CD4-positive, alpha-beta T cell treated with Interleukin-10 for 1 hour (primary cell): ENCODE measurements at places on chromosomes 2 and 18.

- no peak for DNase-seq
Measured at GRCh38 chr2:53103679-53104078, 663.9 kb upstream of the CHAC2 start.

DNA sequence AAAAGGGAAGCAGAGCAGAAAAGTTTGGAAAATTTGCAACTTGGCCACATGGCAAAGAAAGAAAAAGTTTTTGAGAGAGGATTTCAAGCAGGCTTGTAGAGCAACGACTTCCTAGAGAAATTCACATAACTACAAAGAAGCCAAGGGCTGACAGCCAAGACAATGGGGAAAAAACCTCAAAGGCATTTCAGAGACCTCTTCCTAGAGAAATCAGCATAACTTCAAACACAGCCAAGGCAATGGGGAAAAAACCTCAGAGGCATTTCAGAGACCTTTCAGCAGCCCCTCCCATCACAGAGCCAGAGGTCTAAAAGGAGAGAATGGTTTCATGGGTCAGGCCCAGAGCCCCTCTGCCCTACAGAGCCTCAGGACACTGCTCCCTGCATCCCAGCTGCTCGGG, 7.2 kb downstream of the ADI1 start:
- DNase-seq: no peak

DNA sequence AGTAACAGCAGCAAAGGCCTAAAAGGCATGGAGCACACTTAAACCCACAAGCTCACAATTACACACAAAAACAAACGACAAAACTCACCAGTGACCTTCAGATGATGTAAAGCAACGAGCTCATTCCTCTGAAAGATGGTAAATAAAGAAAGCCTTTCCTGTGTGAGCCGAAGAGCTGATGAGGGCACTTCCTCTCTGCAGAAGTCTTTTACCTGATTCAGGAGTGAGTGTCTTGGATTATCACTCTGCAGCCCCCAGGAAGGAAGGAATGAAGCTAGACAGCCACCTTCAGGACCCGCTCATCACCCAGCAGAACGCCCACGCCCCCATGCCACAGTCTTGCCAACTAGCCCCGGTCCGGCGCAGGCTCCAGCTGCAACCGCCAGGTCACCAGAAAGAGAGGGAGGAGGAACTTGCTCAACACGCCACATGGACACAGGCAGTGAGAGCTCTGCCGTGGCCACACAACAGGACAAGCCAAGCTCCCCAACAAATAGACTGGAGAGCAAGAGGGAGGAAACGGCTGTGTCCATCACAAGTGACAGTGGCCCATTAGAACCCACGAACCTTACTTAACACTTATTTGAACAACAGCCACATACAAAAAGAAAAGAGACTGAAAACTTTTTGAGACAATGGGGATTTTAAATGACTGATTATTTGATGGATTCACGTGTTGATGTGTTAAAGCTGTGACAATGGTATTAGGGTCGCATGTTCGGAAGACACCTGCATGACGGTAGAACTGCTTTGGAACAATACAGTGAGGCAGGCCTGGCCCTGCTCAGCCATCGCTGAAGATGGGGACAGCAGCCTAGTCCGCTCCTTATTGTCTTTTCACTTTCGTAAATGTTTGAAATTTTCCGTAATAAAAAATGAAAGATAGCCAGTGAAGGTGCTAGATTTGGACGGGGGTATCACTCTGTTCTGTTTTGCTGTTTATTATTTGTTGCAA, 127.3 kb downstream of the HDAC4 start:
- no peak for DNase-seq

DNA sequence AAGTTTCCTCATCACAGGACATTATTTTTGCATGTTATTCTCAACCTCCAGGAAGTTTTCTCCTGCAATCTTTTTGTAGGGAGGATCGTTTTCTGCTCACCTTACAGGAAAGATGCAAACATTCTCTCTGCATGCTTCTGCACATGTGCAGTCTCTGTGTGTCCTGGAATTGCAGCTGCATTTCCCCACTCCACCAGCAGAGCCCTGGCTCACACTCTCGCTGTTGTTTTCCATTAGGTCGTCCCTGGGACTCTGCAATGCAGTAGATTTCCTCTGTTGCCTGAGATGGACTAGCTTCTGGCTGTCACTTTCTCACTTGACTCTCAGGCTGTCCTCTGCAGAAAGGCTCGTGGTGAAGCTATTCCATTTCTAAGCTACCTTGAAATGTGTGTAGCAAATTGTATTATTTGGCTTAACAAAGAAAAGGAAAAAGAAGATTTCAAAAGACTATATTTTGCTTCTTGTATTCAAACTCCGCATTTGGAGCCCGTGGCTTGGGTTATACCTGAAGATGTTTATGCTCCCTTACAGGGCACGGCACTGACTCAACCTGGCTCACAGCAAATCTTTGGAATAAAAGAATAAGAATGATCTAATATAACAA, 346.7 kb downstream of the RAD51AP2 start:
- DNase-seq: no peak

DNA sequence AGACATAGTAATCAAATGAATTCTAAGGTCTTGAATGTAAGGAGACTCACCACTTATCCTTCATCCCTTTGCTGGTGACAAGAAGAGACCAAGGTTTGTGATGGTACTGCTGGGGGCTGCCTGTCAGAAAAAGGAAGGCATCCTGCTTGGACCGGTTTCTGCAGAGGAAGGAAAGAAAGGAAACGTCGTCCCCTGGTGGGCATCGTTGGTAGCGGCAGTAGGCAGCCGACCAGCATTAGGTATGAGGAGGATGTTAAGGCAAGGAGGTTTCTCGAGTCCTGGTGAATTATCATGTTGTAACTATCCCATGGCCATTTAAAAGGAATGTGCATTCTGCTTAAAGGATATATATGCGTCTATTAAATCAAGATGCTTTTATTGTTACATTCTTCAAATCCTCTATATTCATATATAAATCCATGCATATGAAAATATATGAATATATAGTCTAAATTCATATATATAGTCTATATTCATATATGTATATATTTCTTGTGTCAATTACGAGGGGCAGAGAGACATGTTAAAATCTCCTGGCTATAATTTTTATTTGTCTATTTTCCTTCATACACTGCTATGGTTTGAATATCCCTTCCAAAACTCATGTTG, 94.4 kb upstream of the TGFA start:
- DNase-seq: peak; percentile 66

GRCh38 chr2:24073816-24074215, 2.3 kb downstream of the SF3B6 start:
- no peak for DNase-seq

- DNase-seq: no peak
Measured at GRCh38 chr2:161576421-161576820, 47.8 kb upstream of the SLC4A10 start.

DNA sequence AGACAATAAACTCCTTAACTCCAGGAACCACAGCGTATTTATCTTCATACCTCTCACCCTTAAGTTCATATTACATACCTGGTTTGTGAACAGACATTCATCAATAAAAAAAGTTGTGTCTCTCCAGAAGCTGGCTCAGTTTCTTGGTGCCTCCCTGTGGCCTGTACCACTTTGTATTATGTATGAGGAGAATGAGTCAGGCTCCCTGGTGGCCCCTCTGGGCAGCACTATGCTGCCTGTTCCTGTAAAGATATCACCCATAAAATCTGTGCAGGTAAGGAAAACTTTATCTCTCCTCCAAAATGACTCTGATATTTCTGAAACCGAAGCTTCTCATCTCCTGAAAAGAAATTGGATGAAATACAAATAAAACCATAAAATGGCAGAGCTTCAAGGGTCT, 198.4 kb upstream of the NT5C1B start:
- no peak for DNase-seq

- DNase-seq: no peak
Measured at GRCh38 chr2:11842336-11842735, 95.9 kb downstream of the LPIN1 start.

- DNase-seq: peak; percentile 1
Measured at GRCh38 chr2:238438856-238439849, 12.4 kb downstream of the ASB1 start.

- DNase-seq: no peak
Measured at GRCh38 chr2:44210362-44210761, 41.7 kb downstream of the PPM1B start.

GRCh38 chr2:146893500-146894041, 951.3 kb upstream of the ACVR2A start:
- no peak for DNase-seq

DNA sequence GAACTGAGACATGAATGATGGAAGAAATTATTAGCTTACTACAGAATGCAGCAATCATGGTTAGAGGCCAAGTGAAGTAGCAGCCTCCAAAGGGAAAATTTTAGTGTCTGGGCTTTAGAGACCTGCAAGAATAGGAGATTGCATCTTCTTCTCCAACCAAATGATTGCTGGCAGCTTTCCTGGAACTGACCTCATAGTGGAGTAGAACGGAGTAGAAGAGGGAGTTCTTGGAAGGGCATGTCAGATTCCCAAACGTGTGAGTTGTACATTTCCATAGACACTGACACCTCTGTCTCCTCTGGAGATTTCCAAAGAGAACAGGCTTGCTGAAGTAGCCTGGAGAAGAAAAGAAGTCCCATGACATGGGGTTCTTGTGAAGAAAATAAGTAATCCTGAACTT, 169.8 kb upstream of the ERBB4 start:
- DNase-seq: no peak

DNA sequence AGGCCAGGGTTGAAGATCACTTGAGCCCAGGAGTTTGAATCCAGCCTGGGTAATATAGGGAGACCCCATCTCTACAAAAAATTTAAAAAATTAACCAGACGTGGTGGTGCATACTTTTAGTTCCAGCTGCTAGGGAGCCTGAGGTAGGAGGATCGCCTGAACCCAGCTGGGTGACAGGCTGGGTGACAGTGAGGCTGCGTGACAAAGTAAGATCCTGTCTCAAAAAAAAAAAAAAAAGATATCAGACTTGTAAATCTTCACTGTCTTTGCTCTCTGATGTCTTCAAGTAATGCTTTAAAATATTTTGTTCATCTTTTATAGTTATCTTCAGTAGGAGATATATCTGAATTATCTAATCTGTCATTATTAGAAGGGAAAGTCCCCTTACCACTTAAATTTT, 10.5 kb downstream of the CAMKMT start:
- DNase-seq: no peak

DNA sequence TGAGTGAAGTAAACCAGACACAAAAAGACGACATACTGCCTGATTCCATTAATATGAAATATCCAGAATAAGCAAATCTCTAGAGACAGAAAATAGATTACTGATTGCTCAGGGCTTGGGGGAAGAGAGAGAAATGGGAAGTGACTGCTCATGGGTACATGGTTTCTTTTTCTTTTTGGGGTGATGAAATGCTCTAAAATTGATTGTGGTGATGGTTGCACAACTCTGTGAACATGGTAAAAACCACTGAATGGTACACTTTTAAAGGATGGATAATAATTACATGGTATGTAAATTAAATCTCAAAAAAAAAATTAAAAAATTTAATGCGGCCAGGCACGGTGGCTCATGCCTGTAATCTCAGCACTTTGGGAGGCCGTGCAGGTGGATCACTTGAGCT, 39.3 kb downstream of the RPL31 start:
- no peak for DNase-seq

GRCh38 chr2:167380555-167380954, 492.3 kb downstream of the XIRP2 start:
- no peak for DNase-seq

- DNase-seq: no peak
Measured at GRCh38 chr2:29777161-29777560, 144.2 kb downstream of the ALK start.

GRCh38 chr2:71688530-71688929, 235.2 kb downstream of the DYSF start:
- no peak for DNase-seq

DNA sequence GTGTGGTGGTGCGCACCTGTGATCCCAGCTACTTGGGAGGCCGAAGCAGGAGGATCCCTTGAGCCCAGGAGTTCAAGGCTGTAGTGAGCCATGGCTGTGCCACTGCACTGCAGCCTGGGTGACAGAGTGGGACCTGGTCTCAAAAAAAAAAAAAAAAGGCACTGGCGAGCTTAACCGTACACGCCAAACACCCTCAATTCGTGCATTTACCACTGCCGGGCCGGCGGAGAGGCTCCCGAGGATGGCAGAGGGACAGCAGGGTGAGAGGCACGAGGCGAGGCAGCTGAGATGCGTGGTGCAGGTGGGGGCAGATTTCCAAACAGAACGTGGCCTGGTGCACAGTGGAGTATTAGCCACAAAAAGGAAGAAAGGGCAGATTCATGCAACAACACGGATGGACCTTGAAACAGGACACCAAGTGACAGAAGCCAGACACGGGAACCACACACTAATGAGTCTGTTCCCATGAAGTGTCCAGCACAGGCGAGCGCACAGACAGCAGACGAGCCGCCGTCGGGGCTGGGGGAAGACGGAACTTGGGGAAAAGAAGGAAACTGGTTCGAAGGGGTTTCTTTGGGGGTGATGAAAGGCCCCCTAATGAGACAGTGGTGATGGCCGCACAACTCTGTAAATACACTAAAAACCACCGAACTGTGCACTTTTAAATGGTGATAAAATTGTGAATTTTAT, 27.4 kb downstream of the SLC66A2 start:
- DNase-seq: no peak

DNA sequence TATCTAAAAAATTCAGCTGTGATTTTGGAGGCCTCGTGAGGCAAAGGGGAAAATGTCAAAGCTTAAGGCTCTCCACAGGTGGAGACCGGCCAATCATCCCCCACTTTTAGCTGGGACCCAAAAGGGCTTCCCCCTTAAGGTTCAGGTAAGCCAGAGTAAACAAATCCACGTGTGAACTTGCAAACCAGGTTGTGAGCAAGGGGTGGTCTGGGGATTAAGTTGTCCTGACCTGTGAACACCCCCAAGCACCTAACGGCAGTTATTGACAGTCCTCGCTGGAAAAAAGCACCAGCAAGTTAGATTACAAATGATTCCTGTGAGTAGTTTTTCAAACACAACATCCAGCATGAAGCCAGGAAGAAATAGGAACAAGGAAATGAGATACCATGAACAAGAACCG, 42.9 kb downstream of the MYO7B start:
- DNase-seq: no peak

DNA sequence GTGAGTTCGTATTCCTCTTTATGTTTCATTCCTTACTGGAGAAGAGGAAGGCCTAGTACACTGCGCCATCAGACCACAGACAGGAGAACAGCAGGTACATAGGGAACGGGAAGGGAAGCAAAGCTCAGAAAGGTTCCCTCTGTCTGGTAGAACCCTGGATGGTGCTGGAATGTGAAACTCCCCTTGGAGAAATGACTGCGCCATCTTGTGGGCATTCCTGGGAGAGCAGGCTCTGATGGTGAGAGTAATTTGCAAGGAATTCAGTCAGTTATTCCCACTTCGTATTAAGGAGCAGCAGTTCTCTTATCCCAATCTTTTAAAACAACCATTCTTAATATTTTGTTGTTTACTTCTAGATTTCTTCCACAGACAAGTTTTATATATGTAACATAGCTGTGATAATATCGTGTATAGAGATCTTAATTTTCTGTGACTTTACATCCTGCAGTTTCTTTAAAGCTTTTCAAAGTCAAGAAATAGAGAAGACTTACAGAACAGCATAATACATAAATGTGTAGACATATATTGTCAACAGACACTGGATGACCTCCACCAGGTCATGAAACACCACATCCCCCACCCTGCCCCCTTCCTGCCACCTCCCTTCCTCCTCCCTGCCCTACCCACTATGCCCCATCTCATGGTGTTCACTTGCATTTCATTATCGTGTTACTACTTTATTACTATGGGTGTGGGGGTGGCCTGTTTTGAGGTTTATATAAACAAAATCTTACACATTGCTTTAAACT, 83.9 kb downstream of the ARHGEF4 start:
- peak; percentile 53 for DNase-seq
